Germinal center (tissue), 1 donor: ENCODE measurements at places on chromosomes 5 and 9.

- DNase-seq: no peak
Measured at GRCh38 chr9:94807556-94807955, 81.1 kb downstream of the AOPEP start.

DNA sequence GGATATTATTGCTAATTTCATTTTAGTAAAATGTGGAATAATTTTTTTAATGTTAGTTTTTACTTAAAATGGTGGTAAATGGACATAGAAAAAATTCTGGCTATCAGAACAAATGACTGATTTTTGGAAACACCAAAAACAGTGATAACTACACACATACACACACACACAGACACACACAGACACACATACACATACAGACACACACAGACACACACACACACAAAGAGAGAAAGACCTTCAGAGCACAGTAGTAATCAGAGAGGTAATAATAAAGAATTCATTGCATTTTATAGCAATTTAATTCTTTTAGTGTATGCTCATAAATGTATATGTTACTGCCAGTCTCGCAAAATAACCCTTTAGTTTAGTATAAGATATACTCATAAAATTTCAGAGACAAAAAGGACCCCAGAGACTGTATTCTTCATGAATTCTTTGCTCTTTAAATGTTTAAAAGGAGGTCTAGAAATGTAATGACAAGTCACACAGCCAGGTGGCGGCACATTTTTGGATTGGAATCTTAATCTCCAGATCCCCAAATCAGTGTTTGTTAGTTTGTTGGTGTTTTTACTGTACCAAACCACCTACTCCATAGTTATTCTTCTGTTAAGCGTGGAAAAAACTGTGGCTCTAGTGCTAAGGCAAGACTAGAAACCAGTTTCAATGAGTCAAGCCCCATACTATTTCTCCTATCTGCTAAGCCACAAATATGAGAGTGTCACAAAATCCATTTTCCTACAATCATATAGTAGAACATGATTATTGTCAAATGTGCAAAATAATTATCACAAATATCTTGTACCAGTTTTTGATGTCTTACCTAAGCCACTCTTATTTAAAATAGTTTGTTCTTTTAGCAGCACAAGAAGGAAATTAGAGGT is 109.9 kb downstream of the EDIL3 start:
- peak; percentile 2 for DNase-seq

DNA sequence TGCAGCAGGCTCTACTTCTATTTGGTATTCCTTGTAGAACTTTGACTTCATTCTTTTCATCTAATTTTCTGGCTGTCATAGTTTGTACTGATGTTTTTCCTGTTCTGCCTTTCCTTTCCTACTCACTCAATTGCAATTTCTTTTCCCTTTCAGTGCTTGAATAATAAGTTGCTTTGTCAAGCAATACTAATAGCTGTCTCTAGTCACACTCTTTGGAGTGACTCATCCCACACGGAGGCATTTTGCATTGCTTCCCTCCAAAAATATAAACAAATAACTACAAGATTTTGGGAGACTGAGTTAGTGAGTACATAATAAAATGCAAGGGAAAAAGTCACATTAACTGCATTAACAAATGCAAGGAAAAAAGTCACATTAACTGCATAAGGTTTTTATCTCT is 465.9 kb downstream of the CDH9 start:
- DNase-seq: no peak

GRCh38 chr5:120769312-120769872 is 305.3 kb downstream of the PRR16 start:
- DNase-seq: no peak

- DNase-seq: no peak
Measured at GRCh38 chr5:74640954-74641734, 616 bp upstream of the ENC1 start.

DNA sequence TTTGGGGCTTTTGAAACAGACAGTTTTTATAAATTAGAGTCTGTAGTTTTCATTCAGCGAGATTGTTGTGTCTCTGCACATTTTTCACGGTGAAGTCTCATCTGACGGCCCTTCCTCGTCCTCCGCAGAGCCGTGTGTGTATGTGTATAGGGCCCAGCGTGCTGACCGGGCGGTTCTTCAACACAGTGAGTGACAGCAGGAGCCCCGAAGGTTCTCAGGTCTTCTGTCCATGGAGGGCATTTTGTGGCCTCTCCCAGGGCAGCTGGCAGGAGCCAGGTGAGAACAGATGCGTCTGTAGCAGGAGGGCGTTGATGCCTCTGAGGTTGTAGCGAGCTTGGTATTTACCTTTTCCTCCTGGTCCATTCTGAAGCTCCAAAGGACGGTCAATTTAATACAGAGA is 116.0 kb upstream of the LPCAT1 start:
- no peak for DNase-seq

GRCh38 chr9:27413511-27414219 is 110.4 kb upstream of the IFNK start:
- DNase-seq: no peak

DNA sequence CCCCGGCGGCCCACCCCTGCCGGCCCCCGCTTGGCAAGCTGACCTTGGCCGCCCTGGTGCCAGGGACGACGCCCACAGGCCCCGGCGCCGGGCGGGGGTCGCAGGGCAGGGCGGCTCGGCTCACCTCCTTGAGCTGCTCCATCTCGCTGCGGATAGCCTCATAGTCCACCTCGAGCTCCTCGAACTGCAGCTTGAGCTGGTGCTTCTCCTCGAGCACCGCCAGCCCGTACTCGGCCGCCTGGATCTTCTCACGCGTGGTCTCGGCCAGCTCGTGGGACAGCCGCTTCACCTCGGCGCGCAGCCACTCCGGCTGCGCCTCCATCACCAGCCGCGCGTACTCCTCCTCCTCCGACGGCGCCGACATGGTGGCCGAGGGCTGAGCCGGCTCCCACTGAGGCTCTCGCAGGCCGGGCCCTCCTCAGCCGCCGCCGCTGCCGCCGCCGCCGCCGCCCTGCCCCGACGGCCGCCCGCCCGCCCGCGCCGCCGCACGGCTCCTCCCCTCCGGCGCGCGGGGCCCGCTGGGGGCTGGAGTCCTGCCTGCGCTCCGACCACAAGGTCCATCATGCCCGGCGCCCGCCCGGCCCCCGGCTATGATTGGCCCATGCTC is at the start of gene BICD2:
TSS of gene BICD2 (minus strand) at position 453 of the 607 bp plus-strand sequence. CDS start at position 364, 89 bp downstream.
- DNase-seq: no peak

- no peak for DNase-seq
Measured at GRCh38 chr9:93724852-93725251, 148.5 kb downstream of the PHF2 start.

DNA sequence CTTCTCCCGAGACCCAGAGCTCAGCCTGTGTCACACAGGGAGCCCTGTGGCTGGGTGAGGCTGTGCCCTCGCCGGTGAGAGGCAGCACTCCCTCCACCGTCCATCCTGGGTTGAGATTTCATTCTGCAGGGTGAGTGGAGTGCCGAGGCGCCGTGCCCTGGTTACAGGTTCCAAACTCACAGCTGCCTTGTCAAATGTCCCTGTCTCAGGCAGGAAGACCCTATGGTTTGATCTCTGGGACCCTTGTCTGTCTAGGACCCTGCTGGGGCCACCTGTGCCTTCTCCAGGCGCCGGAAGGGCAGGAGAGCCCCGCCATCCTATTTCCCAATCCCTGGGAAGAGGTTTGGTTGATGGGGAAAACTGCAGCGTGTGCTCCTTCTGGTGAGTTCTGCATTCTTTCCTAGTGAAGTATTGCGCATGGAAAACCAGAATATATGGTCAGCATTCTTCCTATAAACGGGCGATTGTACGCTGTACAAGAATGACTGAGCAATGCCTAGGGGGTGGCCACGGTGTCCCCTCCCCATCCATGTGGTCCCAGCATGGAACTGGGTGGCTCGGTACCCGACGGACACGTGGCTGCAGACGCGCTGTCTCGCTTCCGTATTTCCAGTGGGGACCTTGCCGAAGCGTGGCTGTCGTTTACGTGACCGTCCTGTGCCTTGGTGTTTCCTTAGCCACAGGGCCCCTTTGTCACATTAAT is 95.9 kb upstream of the COL5A1 start:
- no peak for DNase-seq

- no peak for DNase-seq
Measured at GRCh38 chr5:174243904-174244303, 198.4 kb downstream of the NSG2 start.

DNA sequence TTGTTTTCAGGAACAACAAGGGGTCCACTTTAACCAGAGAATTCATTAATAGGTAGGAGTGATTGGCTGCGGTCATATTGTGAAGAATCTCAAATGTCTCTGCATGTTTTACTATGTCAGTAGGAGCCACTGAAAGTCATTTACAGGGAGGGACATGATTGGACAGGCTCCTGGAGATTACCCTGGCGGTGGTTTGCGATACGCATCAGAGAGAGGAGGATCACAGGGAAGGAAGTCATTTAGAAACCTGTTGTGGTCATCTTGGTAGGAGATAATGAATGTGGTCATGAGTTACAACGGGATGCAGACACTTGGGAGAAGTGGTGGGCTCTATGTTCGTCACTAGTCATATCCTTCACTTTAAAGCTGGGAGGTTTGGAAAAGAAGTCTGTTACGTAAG is 262.8 kb downstream of the FAM114A2 start:
- no peak for DNase-seq

- DNase-seq: peak; percentile 46
Measured at GRCh38 chr9:38057416-38058195, 11.4 kb downstream of the SHB start.

DNA sequence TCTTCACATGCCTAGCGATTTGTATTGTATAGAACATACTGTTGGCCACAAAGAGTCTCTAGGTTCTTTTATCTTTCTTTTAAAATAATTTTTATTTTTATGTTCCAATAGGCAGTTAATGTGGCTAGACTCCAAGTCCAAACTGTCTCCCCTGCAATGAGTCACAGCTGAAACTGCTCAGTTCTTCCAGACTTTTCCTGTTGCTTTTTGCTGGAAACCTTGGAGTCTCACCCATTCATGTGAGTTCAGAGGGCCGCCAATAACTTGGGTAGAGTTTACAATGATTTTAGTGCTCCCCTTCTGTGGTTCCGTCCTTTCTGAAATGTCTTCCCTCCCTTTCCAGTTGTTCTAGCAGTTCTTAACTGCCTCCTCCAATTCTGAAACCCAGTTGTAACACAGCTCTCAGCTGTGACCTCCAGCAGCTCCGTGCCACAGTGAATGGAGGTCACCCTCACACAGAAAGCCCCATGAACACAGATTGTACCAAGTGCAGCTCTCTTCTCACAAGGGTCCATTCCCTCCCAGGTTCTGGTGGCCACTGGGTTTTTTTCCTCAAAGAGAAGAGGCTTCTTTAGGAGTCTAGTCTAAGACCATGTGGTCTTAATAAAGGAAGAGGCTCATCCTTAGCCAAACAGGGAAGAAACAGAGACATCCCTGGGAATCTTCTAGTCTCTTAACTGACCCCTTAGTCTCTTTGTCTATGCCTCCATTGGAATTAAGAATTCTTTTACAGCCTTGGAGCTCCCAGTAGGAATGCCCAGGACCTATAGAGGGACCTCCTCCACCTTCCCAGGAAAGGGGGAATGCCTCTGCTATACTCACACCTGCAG is 198.5 kb downstream of the SPOCK1 start:
- no peak for DNase-seq

DNA sequence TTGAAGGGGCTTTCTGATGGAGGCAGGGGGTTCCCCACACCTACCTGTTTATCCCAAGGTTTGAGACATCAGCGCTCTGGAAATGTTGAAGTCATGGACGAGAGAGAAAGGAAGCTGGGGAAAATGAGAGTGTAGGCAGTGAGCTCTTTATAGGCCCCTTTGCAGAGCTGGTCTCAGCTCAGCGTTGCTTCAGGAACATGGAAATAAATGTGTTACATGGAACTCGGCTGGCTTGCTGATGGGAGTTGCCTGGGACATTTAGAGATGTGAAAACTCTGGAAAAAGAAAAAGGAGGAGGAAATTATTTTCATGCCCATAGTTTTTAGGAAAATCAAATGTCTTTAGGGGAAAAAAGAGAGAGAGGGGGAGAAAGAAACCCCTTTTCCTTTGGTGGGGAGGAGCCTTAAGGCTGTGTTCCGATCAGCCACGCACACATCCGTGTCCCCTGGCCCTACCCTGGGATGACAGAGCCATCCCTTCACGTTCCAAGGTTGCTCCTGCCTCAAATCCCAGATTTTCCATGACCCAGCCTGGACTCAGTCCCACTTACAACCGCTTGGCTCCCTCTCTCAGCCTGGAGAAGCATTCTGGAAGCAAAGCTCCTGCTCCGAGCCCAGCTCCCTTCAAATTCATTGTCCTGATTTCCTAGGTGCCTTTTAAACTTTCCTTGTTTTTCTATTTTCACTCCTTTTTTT is 78.3 kb downstream of the COL27A1 start:
- no peak for DNase-seq

- no peak for DNase-seq
Measured at GRCh38 chr9:126000731-126001580, 253.8 kb downstream of the PBX3 start.

- DNase-seq: no peak
Measured at GRCh38 chr9:89666950-89667349, 62.1 kb downstream of the GADD45G start.

DNA sequence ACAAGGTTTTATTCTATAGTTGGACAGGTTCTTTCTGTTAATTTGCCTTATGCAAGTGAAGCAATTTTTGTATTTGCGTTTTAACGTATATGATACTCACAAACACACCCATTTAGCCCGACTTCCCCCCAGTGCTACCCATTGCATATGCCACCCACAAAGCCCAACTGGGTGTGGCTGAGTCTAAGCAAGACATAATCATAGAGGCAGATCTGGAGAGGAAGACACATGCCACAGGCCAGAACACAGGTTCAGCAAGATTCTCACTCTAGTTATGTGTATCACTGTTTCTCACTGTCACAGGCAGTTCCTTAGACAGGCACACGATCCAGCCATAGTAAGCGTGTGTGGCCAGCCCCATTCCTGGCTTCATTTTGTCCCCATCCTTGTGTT is 29.0 kb upstream of the PUM3 start:
- DNase-seq: no peak

GRCh38 chr5:137336161-137336560 is 163.0 kb downstream of the SPOCK1 start:
- DNase-seq: no peak

DNA sequence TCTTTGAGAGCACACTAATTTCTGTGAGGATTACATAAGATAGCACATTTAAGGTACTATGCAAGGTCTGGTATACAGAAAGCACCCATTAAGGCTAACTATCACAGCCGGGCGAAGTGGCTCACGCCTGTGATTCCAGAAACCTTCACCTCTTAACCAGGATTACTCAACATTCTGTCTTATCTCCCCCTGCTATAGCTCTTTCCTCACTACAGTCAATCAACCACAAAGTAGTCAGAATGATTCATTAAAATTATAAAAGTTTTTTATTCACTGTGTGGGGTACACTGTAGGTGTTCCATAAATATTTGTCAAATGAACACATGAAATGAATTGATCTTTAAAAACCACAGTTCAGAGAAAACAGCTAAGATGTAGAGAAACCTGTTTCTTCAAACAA is 48.7 kb downstream of the CHD1 start:
- DNase-seq: no peak

DNA sequence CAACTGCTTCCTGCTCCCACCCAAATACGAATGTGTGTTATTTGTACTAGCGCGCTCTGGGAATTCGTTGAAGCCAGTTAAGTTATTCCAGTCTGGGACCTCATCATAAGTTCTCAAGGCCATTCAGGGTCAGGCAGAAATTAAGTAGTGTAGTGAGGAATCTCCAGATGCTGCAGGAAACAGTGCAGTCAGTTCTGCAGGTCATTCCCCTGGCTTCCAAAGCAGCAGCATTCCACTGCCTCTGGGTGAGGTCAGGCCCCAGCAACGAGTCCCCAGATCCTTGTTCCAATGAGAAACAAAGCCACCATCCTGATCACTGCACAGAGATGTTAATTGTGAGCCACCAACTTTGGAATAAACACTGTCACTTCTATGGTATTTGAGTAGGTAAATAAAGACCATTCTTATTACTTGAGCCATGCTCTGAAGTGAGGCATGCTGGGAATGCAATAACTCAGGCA is 33.1 kb downstream of the SVEP1 start:
- DNase-seq: no peak
